ENCODE measurements at places on chromosomes 2 and 18.

DNA sequence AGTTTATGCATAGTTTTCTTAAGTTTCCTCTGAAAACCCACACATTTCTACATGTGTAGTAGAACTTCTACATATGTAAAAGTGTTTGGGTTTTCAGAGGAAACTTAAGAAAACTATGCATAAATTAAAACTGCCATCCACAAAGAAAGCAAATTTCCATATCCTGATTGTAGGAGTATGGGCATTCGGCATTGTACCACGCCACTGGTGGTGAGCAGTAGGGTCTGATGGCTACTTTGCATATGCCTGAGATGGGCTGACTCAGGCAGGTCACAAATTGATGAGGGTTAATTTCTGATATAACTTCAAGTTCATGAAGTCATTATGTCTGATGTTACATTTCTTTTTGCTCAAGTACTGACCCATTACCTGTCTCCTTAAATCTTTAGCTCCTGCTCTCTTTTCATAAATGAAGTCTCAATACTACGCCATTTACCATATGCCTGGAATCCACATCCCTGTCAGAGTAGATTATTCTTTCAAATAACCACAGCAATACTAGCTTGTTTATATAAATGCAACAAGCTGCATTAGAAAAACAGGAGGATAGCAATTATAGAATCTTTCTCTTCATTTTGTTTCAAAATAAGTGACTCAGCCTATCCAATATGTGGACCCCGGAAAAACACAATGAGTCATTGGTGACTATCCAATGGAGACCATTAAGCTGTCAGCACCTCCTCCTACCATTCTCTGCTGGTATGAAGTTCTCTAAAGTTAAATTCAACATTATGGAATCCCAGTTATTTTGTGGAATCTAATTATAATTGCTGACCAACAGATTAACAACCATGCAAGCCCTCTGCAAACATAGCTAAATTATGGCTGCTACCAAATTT lies 355.2 kb upstream of the UBE2E3 start:
- DNase-seq = no peak

DNA sequence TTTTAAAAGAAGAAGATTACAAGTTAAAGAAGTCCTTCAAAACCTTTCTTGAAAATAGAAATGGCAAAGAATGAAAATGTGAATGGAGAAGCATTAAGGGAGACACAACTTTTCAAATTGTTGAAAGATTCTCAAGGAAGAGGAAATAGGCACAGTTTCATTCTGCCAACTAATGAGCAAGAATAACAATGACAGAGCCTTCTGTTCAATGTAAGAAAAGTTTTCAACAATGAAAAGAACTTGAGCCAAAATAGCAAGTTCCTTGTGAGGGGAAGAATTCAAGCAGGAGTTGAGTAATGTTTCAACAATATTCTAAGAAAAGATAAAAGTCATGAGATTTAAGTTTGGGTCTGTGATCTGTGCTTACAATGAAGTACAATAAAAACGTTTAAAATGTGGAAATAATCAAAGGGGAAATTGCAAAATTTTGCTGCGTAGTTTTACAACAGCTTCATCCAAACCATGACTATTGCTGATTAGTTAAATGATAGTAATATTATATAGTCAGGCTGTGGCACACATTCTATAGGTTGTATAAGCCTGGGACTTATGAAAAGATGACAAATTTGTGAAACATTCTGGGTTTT lies 122.6 kb downstream of the METTL4 start:
- DNase-seq = no peak

DNA sequence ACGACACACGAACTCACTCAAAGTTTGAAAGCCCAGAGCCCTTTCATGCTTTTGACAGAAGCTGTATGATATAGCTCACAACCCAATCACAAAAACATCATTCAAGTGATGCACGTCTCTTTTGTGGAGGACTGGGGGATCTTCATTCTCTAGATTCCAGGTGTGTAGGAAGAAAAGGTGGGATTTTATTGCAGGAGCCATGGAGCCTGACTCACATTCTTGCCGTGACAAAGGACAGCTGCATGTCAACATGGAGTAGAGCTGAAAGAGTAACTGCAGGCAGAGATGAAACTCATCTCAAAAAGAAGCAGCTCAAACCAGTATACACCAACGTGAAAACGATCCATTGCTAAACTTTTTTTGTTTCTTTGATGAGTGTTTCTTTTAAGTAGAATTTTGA lies 50.9 kb upstream of the PDE1A start:
- no peak for DNase-seq

DNA sequence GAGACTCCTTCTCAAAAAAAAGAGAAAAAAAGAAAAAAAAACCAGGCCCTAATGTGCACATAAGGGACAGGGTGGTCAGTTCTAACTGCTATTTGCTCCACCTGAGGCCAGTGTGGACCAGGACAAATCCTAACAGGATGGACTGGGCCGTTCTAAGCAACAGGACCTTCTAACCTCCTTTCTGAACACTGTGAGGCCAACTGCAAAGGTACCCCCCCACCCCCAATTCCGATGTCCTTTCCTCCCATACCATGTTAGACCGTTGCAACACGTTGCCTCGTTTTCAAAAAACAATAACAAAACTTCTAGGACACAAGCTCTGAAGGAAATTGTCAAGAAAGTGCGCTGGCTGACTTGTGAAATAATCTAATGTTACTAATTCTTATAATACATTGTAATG lies 1.2 kb downstream of the THAP4 start:
- DNase-seq = no peak

GRCh38 chr2:81901017-81901416 lies 1596.5 kb upstream of the LRRTM1 start:
- DNase-seq = no peak

GRCh38 chr2:53631313-53632125 lies 136.1 kb upstream of the CHAC2 start:
- DNase-seq = no peak

All from T-helper 17 cell (primary cell).